Breast epithelium (tissue), 4 donors: ENCODE measurements at places on chromosomes 5 and 9.

GRCh38 chr5:159901772-159902171 is 14.5 kb upstream of the ADRA1B start:
- no peak for DNase-seq
- H3K36me3 ChIP-seq = no peaks in the 10 kb centered on the region
- no peak overlapping the region for H3K27ac ChIP-seq
- H3K4me1 ChIP-seq = no peaks in the 10 kb centered on the region
- H3K27me3 ChIP-seq = no peaks in the 10 kb centered on the region

DNA sequence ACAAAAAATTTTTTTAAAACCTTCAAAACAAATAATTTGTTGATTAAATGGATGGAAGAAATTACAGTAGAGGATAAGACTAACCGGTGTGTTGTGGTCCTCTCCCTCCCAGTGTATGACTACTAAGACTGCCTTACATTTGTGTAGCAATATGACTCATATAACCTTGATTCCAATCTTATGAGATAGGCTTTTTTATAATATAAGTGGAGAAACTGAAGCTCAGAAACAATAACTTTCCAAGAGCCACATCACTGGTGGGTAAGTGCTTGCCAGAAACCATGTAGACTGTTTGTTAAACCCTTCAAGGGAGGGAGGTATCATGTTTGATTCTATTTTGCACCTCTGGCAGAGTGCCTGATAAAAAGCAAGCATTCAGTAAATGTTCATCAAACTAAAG is 47.5 kb downstream of the NLN start:
- H3K27me3 ChIP-seq = no peaks in the 10 kb centered on the region
- H3K27ac ChIP-seq = no peak overlapping the region
- no peaks in the 10 kb centered on the region for H3K4me1 ChIP-seq
- H3K36me3 ChIP-seq = no peaks in the 10 kb centered on the region

DNA sequence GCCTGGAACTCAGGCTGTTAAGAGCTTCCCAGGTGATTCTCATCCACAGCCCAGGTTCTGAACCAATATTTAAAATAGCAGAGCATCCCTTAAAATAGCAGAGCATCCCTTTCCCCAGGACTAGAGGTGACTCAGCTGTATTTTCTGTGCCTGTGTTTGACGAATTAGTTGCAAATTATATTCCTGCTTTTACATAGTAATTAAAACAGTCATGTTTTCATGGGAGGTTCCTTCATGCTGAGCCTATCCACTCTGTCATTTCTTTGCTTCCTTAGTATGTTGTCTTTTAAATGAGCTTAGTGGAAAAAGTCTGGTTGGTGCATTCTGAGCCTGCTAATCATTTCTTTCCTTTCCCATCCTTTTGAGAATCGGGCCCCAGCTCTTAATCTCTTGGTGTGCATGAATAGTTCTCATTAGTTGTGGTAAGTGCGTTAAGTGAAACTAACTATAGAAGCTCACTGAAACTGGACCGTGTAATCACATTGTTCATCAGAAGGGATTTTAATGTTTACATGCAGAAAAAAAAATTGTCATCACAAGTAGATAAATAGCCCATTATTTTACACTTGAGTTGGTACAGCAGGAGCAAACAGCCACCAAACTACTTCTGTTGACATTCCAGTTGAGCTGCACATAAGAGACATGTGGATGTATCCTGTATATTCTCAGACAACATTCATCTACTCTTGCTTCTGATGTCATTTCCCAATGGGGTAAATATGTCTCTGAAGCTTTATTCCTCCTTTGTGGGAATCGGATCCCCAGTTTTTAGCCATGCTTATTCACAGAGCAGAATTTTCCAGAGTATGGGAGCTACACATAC is 596.9 kb upstream of the WWC1 start:
- H3K27ac ChIP-seq = no peak overlapping the region
- DNase-seq = no peak
- no peak overlapping the region for H3K4me3 ChIP-seq
- no peaks in the 10 kb centered on the region for H3K36me3 ChIP-seq

- H3K4me3 ChIP-seq = peak overlapping the region; percentile 94
- H3K27me3 ChIP-seq = no peaks in the 10 kb centered on the region
- peaks cover 5% of the 10 kb centered on the region for H3K36me3 ChIP-seq
- peaks cover 13% of the 10 kb centered on the region for H3K4me1 ChIP-seq
- no peak for DNase-seq
Observed at GRCh38 chr9:129038109-129038852, 1.9 kb downstream of the MIGA2 start.

GRCh38 chr5:36153726-36154125 is 1.8 kb downstream of the SKP2 start:
- H3K4me1 ChIP-seq = peaks cover 13% of the 10 kb centered on the region
- H3K4me3 ChIP-seq = no peak overlapping the region

DNA sequence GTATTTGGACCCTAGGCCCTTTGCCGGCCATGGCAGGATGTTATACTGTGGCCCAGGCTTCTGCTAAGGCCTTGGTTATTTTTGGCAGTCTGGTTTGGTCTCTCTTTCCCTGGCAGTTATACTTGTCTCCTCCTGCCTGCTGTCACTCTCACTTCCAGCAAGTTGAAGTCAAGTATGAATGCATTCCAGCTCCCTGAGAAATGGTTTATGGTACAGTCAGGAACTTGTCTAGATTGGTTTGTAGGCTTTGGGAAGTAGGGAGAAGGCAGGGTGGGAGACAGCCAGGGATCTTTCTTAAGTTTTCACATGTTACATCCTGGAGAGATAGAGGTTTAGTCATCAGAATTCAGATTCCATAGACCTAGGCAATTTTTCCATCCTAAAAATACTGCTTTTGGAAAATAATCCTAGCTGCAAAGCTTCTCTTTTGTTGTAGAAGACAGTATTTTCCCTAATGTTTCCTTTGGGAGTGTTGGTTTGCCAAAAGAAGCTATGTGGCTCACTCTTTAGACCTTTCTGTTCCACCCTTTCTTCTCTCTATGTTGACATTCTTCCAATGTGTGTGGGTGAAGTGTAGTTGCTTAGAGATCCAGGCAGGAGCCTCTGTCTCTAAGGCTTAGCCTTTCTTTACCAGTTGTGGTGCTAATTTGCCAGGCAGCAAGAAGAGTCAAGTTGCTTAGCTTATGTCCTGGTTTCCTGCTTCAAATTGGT is 2.5 kb upstream of the KDM3B start:
- H3K27me3 ChIP-seq = no peaks in the 10 kb centered on the region
- no peaks in the 10 kb centered on the region for H3K4me1 ChIP-seq
- peak overlapping the region; percentile 10 for H3K27ac ChIP-seq

- H3K4me1 ChIP-seq = no peaks in the 10 kb centered on the region
- H3K27ac ChIP-seq = no peak overlapping the region
- no peak overlapping the region for H3K4me3 ChIP-seq
- H3K27me3 ChIP-seq = no peaks in the 10 kb centered on the region
Observed at GRCh38 chr5:77563475-77563874, 71.4 kb upstream of the WDR41 start.

GRCh38 chr9:136688274-136689107 is 1.2 kb upstream of the AGPAT2 start:
- H3K4me1 ChIP-seq = peaks cover 8% of the 10 kb centered on the region
- H3K27me3 ChIP-seq = no peaks in the 10 kb centered on the region
- no peak overlapping the region for H3K4me3 ChIP-seq
- no peaks in the 10 kb centered on the region for H3K36me3 ChIP-seq
- DNase-seq = no peak

DNA sequence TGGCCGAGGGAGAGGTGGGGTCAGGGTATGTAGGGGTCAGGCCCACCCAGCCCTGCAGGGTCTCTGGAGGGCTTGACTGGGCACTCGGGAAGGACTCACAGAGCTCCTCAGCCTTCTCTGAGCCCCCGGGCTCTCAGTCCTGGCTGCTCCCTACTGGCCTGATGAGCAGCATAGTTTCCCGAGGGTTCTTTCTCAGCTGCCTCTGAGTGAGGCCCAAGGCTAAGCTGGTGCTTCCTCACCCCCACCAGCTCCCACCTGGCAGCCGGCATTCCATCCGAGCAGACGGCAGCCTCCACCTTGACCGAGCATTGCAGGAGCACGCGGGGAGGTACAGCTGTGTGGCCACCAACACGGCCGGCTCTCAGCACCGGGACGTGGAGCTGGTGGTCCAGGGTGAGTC is 56.0 kb downstream of the HMCN2 start:
- DNase-seq = no peak
- H3K27ac ChIP-seq = no peak overlapping the region
- H3K36me3 ChIP-seq = no peaks in the 10 kb centered on the region
- H3K4me1 ChIP-seq = no peaks in the 10 kb centered on the region
- H3K27me3 ChIP-seq = peaks cover 12% of the 10 kb centered on the region

DNA sequence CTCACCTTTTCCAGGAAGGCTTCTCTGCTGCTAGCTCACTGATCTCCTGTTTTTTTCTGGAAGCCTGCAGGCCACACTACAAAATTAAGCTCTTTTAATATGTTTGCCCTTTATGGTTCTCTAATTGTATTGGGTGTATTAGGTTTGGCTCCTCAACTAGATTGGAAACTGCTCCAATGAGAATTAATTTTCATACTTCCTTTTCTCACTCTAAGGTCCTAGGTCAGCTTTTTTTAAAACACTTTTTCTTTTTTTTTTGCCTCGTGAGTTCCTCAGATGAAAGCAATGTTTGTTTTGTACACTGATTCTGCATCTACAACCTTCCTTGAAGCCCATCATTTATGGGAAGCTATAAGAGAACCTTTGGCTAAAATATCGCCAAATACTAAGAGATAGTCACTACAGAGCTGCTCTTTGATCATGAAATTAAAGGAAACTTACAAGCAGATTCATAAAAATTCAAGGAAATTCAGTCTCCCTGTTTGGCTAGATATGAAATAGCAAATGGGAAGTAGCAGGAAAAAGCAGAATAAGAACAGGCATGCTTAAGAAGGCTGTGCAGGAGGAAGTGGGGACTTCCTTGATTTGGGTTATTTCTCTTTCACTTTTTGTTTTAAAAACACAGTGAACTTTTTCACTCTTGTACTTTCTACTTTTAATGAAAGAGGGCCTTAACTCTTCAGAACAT is 55.2 kb upstream of the FYB1 start:
- H3K27me3 ChIP-seq = no peaks in the 10 kb centered on the region
- H3K4me3 ChIP-seq = no peak overlapping the region
- DNase-seq = no peak

GRCh38 chr9:107226421-107226820 is 56.7 kb upstream of the RAD23B start:
- DNase-seq = no peak
- H3K27ac ChIP-seq = no peak overlapping the region
- H3K4me3 ChIP-seq = no peak overlapping the region
- no peaks in the 10 kb centered on the region for H3K4me1 ChIP-seq
- H3K36me3 ChIP-seq = no peaks in the 10 kb centered on the region
- no peaks in the 10 kb centered on the region for H3K27me3 ChIP-seq

DNA sequence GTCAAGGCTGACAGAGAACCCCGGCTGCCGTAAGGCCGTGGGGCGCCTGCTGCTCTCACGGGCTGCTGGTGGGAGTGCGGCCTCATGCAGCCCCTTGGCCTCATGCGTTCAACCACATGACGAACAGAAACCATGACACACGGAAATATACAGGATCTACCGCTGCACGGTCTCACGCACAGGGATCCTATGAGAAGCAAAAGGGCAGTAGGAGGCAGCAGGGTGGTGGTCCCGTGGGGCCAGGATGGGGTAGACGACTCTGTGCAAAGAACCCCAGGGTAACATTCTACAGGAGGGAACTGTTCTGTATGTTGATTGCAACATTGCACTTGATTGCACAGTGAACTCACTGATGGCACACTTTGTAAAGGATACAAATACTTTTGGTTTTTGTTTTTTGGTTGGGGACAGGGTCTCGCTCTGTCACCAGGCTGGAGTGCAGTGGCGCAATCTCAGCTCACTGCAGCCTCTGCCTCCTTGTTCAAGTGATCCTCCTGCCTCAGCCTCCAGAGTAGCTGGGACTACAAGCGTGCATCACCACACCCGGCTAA is 51.6 kb downstream of the NACC2 start:
- no peaks in the 10 kb centered on the region for H3K27me3 ChIP-seq
- no peaks in the 10 kb centered on the region for H3K36me3 ChIP-seq
- no peak for DNase-seq
- no peak overlapping the region for H3K27ac ChIP-seq
- no peaks in the 10 kb centered on the region for H3K4me1 ChIP-seq

DNA sequence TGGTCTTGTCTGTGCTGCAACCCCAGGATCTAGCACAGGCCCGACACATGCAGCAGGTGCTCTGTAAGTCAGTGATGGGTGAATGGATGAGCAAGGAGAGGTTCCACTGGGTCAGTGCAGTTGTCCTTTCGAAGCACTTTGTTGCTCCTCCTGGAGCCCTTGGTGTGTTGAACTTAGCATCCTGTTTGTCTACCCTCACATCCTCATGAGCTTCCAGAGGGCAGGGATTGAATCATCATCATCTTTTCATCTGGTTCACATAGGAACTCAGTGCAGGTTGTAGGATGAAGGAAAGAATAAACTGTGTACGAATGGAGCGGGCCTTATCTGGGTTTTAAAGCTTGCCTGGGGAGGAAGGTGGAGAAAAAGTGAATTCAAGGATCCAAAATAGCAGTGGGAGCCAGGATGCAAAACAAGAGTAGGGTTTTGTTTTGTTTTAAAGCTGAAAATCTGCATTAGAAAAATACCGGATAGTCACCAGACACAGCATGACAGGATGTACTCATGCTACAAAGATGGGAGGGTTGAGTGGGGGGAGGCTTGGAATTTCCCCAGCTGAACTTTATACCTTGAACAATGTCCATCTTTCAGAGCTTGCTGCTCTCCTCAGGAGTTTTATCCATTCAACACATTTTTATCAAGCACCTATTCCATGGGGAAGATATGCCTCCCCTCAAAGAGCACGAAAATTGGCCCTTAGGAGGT is 55.8 kb downstream of the PTTG1 start:
- H3K4me1 ChIP-seq = no peaks in the 10 kb centered on the region
- no peak overlapping the region for H3K4me3 ChIP-seq
- H3K27me3 ChIP-seq = no peaks in the 10 kb centered on the region
- DNase-seq = no peak

DNA sequence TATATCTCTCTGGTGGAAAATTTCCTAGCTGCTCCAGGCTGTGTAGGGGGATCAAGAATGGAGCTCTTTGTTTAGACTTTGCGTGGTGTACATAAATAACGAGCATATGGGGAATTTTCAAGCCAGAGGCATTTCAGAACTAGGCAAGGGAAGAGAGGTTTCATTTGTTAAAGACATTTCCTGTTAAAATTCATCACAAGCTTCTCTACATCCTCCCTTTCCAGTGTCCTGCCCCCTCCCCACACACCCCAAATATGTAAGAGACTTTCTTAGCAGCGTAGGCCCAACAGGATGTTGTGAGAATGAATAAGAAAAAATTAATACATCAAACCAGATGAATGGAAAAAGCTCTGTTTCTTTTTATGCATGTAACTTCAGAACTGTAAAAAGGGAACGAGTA is 150.3 kb downstream of the GPBP1 start:
- H3K4me1 ChIP-seq = no peaks in the 10 kb centered on the region
- no peak for DNase-seq
- no peak overlapping the region for H3K27ac ChIP-seq
- no peaks in the 10 kb centered on the region for H3K27me3 ChIP-seq
- no peaks in the 10 kb centered on the region for H3K36me3 ChIP-seq

- no peak for DNase-seq
- no peaks in the 10 kb centered on the region for H3K27me3 ChIP-seq
- H3K36me3 ChIP-seq = no peaks in the 10 kb centered on the region
- no peak overlapping the region for H3K27ac ChIP-seq
- no peak overlapping the region for H3K4me3 ChIP-seq
Observed at GRCh38 chr5:92215116-92215515, 832.0 kb upstream of the ARRDC3 start.

GRCh38 chr5:34015120-34015822 is 7.4 kb upstream of the AMACR start:
- H3K4me3 ChIP-seq = no peak overlapping the region
- no peak overlapping the region for H3K27ac ChIP-seq
- no peak for DNase-seq
- H3K27me3 ChIP-seq = no peaks in the 10 kb centered on the region
